ENCODE measurements at places on chromosomes 16 and 17. TPM values are rescaled to one million over a fixed set of nuclear protein-coding genes. Genes with fewer than 3 reads are reported as not detected.

- DNase-seq: no peak
Observed at GRCh38 chr17:79650283-79650682, 39.4 kb upstream of the RBFOX3 start.

- no peak for DNase-seq
Observed at GRCh38 chr16:9296271-9296590, 204.8 kb downstream of the HAPSTR1 start.

- DNase-seq: peak; percentile 49
Observed at GRCh38 chr17:46009681-46010596, 10.9 kb downstream of the STH start.

The TOX3 gene
- not detected for polyA plus RNA-seq
